ENCODE measurements at places on chromosomes 16 and 17. TPM values are rescaled to one million over a fixed set of nuclear protein-coding genes. Genes with fewer than 3 reads are reported as not detected.

DNA sequence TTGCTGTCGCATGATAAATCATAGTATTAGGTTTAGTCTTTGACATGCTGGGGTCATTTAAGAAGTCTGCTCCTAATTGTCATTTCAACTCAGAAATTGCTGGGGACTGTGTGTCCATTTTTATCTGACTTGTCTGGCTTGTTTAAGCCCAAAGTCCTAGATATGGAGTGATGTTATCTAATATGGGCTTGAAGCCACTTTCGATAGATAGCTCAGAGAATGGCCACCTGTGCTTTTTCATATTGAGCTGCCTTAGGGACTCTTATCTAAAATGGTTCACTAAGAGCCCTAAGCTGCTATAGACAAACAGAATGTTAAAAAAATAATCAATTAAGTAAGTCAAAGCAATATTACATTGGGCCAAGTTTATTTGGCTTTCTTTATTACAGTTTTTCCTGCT, 81.6 kb upstream of the CNTNAP4 start:
- DNase-seq = no peak

DNA sequence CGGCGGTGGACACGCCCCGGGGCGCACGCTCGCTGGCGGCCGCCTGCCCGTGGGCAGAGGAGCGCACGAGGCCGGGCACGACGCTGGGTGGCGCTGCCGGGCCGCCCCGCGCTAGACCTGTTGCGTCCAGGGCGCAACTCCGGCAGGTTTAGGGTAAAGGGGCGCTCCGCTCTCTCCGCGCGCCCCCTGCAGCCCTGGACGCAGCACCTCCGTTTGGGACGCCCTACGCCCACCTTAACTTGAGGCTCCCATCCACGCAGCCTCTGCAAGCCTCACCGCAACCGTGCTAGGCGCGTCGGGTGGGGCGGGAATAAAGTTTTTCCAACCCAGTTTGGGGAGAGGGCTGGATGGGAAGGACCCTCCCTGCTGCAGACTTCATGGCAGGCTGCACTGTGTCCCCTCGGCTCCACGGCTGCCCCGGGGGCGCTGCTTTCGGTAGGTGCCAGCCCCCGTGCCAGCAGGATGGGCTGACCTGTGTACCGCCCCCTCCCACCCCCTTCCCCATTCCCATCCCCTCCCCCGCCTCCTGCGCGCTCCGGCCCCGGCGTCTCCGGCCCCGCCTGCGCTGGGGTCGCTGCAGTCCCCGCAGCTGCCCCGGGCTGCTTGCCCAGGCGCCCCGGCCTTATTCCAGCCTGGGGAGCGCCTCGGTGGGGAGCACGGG, at the start of gene SYT17:
TSS of gene SYT17 (plus strand) at position 531 of the 661 bp plus-strand sequence. CDS start 407 bp downstream, outside the sequence.
- no peak for DNase-seq

DNA sequence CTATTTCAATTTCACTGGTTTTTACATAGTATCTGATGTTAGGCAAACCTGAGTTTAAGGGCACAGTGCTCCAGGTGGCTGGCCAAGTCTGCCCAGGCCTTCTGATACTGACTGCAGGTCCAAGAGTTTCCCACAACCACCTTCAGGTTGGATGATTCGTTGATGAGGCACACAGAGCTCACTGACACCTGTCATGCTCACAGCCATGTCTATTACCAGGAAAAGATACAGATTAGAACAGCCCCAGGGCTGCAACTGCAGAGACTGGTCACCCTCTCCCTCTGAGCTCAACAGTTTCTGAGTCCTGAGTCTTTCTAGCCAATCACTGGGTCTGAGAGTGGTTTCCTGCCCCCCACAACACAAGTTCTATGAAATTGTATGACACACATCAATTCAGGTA, 37.2 kb downstream of the MEAK7 start:
- no peak for DNase-seq

DNA sequence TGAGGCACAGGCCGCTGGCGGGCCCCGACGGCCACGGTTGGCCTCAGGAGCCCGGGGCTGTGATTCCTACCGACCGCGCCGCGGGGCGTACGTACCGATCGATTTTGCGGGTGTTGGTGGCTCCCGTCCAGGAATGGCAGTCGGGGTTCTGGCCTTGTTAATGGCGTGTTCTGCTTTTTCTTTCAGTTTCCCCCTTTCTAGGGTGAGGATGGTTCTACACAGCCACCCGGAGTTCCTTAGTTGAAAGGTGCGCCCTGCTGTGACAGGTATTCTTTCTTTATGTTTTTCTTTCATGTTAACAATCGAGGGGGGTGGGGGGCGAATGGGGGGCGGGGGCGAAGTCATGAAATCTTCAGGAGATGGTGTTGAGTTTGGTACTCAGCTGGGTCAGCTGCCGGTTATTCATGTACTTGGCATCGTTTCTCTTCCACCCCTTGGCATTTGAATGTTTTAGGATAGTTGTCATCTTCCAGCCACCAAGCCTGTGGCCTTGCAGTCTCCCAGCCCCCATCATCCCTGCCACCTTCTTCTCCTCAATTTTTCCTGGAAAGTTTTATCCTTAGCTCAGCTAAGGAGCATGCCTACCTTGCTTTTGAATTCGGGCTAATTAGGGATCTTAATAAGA, 802 bp downstream of the CYLD start:
- DNase-seq = no peak

DNA sequence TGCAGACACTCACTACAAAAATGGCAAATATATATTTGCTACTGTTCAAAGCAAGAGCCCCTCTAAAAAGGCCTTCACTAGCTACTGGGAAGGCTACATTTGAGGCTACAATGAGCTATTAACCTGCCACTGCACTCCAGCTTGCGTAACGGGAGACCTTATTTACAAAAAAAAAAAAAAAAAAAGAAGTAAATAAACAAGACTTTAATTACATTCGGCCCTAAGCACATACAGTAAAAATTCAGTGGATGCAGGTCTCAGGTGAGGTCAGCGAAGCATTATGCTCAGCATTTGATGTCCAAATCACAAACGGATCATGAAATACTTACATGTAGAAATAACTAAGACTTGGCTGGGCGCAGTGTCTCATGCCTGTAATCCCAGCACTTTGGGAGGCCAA, 26.7 kb upstream of the LCMT1 start:
- no peak for DNase-seq

DNA sequence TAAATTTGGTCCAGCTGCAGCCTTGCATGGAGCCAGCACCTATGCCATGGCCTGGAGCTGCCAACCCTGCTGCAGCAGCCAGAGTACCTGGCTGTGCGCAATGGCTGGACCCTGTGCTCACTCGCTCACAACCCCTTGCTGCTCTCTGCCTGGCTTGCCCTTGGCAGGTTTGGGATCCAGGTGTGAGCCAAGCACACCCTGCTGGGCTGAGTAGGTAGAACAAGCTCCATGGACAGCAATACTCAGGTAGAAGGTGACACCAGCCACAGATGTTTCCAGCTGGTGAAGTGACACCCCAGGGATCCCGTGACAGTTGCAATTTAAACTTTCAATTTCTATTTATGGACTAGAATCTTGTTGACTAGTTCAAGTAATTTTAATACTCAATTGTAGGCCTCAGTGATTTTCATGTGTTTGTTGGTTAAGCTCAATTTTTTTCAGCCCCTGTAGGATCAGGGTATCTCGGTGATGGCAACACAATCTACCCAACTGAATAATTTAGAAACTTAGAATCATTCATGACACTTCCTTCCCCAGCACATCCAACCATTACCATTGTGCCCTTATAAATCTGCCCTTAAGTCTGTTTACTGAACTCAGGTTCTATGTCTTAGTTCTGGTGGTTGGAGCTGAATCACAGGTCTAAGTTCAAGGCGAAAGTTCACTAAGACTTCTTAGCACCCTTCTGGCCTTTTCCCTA, 480.0 kb downstream of the PMP22 start:
- no peak for DNase-seq

- DNase-seq = no peak
Measured at GRCh38 chr17:49338883-49339282, 23.2 kb downstream of the ZNF652 start.

DNA sequence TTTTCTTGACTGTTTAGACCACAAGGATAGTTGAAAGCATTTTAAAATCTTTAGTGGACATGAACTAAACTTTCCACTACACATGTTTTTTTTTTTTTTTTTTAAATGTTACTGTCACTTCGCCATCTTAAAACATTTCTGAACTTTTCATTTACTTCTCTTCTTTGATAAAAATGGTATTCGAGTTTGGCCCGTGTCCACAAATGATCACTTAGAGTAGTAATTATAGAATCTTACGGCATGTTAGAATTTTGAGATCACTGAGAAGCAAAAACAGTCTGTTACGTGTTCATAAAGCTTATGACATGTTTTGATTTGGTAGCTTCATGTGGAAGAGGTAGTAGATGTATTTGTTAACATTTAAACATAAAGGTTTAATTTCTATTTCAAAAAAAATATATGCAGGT, 1.1 kb downstream of the NSRP1 start:
- no peak for DNase-seq

DNA sequence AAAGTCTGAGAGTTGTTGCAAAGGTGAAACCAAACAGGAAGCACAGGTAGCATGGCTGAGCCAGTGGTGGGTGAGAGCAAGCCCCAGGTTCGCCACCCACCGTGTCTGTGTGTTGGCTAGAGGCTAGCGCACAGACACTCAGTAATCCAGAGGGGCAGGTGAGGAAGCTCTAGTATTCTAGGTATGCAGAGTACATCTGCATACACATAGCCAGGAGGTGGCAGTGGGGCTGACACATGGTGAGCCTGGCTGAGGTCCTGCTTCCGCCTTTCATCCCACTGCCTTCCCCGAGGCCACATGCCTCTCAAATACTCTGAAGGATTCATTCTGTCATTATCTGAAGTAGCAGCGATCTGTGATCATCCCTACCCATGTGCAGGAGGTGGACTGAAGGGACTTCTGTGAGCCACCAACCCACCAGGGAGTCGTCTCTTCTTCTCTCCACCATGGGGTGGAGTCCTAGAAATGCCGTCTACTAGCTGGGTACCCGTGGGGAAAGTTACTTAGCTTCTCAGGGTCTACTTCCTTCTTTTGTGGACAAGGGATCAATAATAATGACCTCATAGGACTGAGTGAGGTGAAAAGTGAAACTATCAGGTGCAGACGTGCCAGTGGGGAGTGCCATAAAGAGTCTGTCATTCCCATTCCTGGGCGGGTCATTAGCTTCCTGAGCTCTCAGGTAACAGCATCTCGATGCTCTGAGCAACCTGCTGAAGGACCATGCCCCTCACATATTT, 36.0 kb upstream of the ICAM2 start:
- DNase-seq = no peak

DNA sequence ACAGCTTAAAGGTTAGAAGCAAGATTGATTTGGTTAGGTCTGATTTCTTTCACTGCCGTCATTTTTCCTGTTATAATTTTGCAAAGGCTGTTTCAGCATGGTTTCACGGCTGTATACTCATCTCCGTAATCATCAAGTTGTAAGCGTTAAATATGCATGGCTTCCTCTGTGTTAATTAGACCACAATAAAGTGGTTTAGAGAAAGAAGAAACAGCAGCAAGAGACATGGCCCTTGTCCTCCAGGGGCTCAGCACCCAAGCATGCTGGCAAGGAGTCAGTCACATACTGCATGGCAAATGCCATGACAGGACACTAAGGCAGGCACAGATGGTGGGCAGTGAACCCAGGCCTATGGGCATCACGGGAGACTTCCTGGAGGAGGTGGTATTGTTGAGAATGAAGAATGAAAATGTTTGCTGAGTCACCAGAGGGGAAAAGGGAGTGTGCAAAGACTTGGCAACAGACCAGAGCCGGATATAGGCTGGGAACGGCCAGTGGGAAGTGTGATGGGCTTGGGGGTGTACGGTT, 61.4 kb upstream of the PLCG2 start:
- no peak for DNase-seq

- DNase-seq = no peak
Measured at GRCh38 chr16:67459861-67460150, 21.2 kb downstream of the ATP6V0D1 start.

GRCh38 chr17:82595893-82596292, 52.4 kb downstream of the WDR45B start:
- DNase-seq = no peak

GRCh38 chr17:79132271-79133064, 57.8 kb downstream of the ENGASE start:
- no peak for DNase-seq

GRCh38 chr17:12909046-12909445, 108.8 kb downstream of the ELAC2 start:
- DNase-seq = no peak

DNA sequence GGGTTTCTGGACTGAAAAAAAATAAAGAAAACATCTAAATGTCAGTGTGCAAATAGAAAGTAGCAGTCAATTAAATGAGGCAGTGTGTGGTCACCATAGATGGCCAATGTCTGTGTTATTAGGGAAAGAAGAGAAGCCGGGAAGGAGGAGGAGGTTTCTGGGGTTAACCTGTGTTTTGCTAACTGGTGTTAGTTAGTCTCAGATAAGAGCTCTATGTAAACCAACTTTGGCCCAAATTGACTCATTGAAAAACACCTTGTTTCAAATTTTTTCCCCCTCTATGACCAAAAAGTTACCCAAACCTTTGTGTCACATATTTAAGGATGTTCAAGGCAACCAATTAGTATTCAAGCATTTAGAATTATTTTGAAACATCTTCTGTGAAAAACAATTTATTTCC, 530.9 kb downstream of the MAF start:
- no peak for DNase-seq

DNA sequence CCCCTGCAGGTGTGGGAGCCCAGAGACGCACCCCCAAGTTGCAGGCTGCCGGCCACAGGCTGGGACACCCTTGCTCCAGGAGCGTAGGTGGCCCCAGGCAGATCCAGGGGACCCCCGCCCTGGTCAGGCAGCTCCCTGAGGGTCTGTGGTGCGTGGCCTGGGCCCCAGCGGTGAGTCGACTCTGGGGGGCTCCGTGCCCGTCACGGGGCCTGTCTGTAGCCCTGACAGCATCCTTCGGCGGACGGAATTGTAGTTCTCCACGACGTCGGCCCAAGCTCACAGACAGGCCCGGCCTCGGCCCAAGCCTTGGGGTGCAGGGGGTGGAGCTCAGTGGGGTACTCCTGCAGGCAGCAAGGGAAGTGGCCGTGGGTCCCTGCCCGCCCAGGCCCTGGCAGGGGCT, 82.9 kb downstream of the LMF1 start:
- no peak for DNase-seq

DNA sequence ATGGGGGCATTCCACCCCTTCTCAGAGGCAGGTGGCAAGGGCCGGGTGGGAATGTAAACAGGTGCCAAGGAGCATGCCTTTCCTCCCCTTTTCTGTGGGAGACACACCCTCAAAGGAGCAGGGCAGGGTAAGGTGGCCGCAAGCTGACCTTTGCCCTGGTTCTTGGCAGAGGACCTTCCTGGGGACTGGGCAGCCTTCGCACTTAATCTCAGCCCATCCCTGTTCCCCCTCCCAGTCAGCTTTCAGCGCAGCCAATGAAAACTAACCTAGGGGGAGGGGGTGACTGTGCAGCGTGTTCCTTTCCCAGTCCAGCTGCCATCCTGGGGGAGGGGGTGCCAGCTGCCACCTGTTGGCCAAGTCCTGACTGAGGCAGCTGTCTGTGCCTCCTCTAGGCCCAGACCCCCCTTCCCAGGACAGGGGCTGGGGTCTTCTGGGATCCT, 2.8 kb downstream of the TRAF4 start:
- no peak for DNase-seq

TP53TG3B gene
- not detected for total RNA-seq

SLC47A2 gene
- 0.21 TPM for total RNA-seq

SLC35G6 gene
- total RNA-seq = not detected

PYDC1 gene
- not detected for total RNA-seq

PLA2G10 gene
- total RNA-seq = 0.32 TPM

MT1F gene
- total RNA-seq = 0.95 TPM

Measured in urinary bladder (tissue), 4 donors.